ENCODE measurements at places on chromosomes 5 and 9. TPM values are rescaled to one million over a fixed set of nuclear protein-coding genes. Genes with fewer than 3 reads are reported as not detected.
A peak's percentile ranks its signal among the peaks of the same experiment; 100 is the strongest.

GRCh38 chr9:73541923-73542322 lies 390.3 kb downstream of the ANXA1 start:
- no peak for DNase-seq

DNA sequence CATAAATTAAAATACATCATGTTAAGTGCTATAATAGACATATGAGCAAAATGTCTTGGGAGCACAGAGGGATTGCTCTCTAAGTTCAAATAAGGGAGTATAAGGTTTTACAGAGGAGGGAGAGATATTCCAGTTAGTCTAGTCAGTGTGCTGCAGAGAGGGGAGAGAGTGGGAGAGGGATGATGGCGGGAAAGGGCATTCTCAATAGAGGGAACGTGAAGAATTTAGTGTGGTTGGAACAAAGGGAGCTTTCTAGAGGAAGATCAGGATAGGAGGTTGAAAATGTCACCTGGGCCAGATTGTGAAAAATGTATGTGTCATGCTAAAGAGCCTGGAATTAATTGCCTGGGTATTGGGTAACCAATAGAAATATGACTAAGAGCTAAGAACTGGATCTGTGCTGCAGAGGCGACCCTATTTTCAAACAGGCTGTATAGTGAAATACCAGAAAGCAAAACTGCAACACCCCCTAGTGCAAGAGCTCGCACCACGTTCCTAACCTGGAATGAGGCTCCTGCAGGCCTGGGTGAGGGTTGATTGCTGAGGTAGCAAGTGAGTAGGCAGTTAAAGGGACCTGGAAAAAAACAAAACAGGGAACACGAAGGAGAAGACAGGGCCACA lies 791.8 kb upstream of the C9orf72 start:
- DNase-seq, result no peak

DNA sequence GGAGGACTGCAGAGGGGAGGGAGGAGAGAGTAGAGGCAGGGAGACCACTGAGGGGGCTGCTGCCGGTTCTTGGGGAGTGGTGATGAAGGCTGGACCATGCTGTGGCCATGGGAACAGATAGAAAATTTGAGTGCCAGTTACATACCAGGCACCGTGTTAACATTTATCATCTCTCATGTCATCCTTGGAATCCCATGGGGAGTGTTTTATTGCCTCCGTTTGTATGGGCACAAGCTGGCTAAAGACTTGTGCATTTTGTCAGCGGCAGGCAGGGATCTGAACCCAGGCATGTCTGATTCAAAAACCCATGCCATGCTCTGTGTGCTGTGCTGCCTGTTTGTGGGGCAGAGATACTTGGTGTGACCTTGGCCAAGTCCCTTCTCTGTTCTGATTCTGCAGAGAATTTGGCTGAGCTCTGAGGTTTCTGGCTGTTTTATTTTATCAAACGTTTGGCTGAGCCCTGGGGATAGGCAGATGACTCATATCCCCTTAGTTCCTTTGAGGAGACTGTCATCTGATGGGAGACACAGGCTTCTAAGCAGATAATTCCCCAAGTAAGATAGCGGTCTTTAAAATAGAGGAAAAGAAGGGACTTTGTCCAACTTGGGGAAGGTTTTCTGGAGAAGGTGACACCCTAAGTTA lies 22.2 kb downstream of the COL27A1 start:
- no peak for DNase-seq

DNA sequence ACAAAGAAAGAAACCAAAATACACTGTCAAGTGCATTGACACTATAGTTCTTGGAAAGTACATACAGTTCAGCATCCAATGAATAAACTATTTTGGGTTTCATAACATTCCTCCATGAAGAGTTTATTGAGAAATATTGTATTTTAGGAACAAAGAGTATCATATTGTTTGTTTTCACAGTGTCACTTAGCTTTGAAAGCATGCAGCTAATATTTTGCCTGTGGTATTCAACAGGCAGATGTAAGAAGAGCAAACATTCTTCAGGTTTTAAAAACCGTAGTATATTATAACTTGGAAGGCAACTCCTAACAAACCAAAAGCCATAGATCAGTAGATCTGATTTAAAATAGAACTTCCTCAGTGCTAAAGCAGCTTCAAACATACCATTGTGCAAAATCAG lies 4.5 kb downstream of the PRELID2 start:
- DNase-seq, result no peak

DNA sequence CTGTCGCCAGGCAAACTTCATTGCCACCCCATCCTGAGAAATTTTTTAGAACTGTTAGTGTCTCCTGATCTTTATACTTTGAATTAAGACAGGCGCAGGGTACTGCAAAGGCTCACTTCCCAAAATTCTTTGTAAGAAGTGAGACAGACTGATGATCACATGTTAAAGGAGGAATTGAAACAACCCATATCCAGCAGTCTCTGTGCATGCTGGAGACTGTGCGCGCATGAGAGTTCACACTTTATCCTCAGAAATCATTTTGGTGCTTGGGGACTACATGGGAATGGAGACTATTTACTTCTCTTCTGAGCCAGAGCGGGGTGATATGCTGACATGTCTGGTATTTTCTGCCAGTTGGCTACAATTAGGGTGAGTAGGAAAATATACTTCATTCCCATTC lies 91.2 kb downstream of the ZNF474 start:
- DNase-seq, result no peak

GRCh38 chr5:68435611-68436010 lies 220.1 kb downstream of the PIK3R1 start:
- DNase-seq, result no peak

- DNase-seq, result no peak
Measured at GRCh38 chr9:25442526-25442925, 235.7 kb downstream of the TUSC1 start.

DNA sequence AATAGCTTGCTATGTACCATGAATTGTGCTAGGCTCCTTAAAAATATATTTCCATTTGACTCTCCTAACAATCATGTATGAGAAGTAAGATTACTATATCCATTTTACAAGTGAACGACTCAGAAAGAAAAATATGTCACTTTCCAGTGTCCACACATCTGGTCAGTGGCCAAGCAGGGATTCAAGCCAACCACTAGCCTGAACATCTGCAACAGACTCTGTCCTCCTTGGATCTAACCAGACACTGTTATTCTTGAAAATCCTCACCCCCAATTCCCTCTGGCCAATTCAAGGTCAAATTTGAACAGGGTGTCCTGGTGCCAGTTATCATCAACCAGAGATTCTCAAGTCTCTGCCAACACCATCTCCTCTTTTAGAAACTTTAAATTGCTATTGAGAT lies 344.1 kb upstream of the WWC1 start:
- no peak for DNase-seq

DNA sequence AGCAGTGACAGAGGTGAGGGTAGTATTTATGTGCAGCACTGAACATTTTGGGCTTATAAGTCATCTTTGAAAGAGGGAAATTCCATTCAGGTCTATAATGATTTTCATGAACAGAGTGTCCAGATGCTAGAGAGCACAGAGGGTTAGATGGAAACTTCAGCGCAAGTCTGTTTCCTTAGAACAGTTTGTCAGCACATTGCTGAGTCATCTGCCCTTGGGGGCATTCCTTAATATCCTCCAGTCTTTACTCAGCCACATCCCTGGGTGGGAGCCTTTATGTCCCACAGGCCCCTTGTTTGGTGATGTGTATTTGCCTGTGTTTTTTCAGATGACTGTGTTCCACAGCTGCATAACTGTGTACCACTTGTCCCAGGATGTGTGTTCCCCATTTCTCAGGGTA lies 138.5 kb upstream of the S1PR3 start:
- DNase-seq, result no peak

DNA sequence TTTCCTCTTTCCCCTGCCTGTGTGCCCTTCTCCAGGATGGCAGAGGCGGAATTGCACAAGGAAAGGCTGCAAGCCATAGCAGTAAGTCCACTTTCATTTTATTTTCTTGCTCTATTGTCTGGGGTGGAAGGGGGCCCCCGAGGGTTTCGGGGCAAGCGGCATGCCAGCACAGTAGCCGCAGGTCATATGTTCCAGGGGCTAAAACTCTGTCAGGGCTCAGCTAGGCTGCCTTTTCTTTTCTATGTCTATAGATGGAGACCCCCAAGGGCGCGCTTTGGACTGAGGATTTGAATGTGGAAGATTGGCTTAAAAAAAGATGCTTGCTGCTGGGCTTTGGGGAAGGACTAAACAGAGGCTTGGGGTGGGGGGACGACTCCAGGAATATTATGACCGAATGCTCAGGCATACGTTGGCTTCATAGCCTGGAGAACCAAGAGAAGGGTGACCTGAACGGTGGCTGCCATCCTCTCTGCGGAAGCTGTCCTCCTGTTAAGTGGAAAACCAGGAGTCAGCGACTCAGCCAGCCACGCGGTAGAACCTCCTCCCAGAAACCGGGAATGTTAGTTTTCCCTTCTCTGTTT lies 545 bp downstream of the PALM2AKAP2 start:
- DNase-seq, result no peak

- no peak for DNase-seq
Measured at GRCh38 chr5:68646144-68646543, 430.6 kb downstream of the PIK3R1 start.

- DNase-seq, result no peak
Measured at GRCh38 chr9:114777821-114778609, 27.8 kb downstream of the TNFSF15 start.

DNA sequence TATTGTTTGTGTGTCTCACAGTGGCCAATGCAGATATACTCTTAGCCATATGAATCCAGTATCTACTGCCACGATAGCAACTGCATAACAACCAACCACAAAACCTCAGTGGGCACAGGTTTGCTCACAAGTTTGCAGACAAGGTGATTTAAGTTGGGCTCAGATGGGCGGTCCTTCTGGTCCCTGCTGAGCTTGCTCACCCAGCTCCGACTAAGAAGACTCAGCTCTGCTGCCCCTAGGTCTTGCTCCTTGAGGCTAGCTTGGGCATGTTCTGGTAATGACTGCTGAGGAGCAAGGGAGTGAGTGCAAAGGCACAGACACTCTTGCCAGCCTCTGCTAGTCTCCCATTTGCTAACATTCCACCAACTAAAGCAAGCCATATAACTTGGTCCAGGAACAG lies 52.6 kb downstream of the MTX3 start:
- DNase-seq, result no peak

- no peak for DNase-seq
Measured at GRCh38 chr5:52707616-52708015, 80.1 kb upstream of the ITGA1 start.

GRCh38 chr5:109354761-109355160 lies 55.0 kb downstream of the PJA2 start:
- DNase-seq, result no peak

- no peak for DNase-seq
Measured at GRCh38 chr5:146716636-146717035, 161.9 kb downstream of the PPP2R2B start.

GRCh38 chr5:1718669-1719068 lies 81.0 kb downstream of the MRPL36 start:
- DNase-seq, result no peak

GRCh38 chr9:34145165-34145564 lies 18.7 kb upstream of the DCAF12 start:
- peak; percentile 21 for DNase-seq

- DNase-seq, result no peak
Measured at GRCh38 chr5:97967292-97967691, 784.2 kb upstream of the RIOK2 start.

- no peak for DNase-seq
Measured at GRCh38 chr5:116772152-116772501, 197.5 kb upstream of the SEMA6A start.

- no peak for DNase-seq
Measured at GRCh38 chr9:11135851-11136250, 523.0 kb upstream of the PTPRD start.

GRCh38 chr9:21825637-21826036 lies 23.2 kb downstream of the MTAP start:
- no peak for DNase-seq

- no peak for DNase-seq
Measured at GRCh38 chr5:112709416-112709815, 28.3 kb upstream of the APC start.

GRCh38 chr5:124544366-124545055 lies 201.9 kb downstream of the ZNF608 start:
- no peak for DNase-seq

- no peak for DNase-seq
Measured at GRCh38 chr9:95764533-95765319, 110.8 kb upstream of the ERCC6L2 start.

GRCh38 chr5:65012301-65012892 lies 243.7 kb downstream of the CWC27 start:
- no peak for DNase-seq

GRCh38 chr5:16411741-16412455 lies 53.7 kb downstream of the ZNF622 start:
- DNase-seq, result no peak

- DNase-seq, result no peak
Measured at GRCh38 chr5:179781846-179782245, 11.9 kb upstream of the LTC4S start.

DNA sequence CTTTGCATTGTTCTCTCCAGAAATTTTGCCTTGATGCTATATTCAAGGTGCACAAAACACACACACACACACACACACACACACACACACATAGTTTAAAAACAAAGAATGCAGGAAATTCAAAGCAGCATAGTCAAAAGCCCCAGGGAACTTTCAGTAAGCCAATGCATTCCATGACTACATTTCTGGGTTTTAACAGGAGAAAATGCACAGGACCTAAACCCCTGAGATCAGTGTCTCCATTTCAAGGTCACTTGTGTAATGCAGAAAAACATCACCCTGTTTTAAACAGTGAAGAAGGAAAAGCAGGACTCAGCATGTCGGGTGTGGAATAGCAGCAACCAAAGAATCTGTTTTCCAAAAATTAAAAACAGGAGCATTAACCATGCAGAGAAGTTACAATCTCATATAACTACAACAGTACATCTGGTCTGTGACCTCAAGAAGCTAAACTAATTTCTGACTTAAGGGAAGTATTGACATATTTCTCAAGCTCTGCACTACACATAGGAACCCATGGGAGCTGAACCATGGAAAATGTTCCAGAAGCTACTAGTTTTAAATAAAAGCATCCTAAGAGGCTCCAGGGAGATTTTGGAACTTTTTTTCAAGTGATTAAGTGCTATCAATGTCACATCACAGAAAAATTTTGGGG lies 296.7 kb downstream of the HINT1 start:
- no peak for DNase-seq

DNA sequence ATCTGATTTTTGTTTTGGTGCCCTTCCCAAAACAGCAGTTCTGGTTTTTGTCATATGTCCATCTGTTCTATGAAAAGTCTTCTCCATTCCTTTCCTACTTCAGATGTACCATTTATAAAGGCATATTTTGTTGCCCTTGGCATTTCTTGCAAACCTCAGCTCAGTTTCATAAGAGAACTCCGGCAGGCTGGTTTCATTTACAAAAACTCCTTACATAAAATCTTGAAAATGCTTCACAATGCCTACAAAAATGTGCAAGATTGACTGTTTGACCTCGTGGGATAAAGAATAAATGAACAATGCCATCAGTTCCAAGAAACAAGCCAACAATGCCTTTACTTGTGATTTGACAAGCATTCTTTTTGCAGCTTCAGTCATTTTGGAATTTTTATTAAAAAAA lies 39.1 kb upstream of the CTNNAL1 start:
- DNase-seq, result no peak

The TAF11L5 gene
- not detected for polyA plus RNA-seq

The SMIM32 gene
- not detected for polyA plus RNA-seq

The PAIP1 gene
- polyA plus RNA-seq, result 29.4 TPM

The SURF6 gene
- polyA plus RNA-seq, result 3.0 TPM

The PTPN3 gene
- polyA plus RNA-seq, result not detected

The PCA3 gene
- not detected for polyA plus RNA-seq

The SUB1 gene
- 487 TPM for polyA plus RNA-seq

The TOR1A gene
- polyA plus RNA-seq, result 108 TPM

The MLANA gene
- 0.27 TPM for polyA plus RNA-seq

The AHRR gene
- polyA plus RNA-seq, result not detected

The ARHGAP26 gene
- 14.5 TPM for polyA plus RNA-seq

The SPOCK1 gene
- not detected for polyA plus RNA-seq

The TSSK1B gene
- not detected for polyA plus RNA-seq
